ENCODE measurements at places on chromosomes 6 and 20.

DNA sequence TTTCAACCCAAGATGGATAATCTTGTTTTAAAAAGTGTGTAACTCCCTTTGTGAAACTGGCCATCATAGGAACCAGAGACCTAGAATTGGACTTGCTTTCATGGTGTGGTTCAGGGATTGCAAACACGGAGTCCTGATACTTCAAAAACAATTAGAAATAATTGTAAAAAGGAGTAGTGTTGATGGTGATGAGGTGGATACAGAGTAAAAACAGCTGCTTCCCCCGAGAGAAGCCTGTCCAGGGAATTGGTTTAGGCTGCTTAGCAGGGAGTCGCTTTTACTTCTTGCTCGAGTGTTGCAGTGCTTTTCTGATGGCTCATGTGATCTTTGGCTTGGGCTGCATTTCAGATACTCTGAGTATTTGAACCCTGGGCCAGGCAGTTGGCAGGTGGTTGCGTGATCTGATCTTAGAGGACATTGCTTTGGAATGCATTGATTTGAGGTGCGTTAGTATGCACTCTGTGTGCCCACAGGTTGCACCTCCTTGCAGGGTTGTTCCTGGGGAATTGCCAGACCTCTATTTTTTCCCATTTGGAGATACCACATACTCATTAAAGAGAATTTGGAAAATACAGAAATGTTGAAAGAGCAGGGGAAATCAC is 19.5 kb downstream of the KIF3B start:
- no peak for DNase-seq

GRCh38 chr20:57774951-57775350 is 65.1 kb upstream of the PMEPA1 start:
- DNase-seq: no peak

- DNase-seq: no peak
Measured at GRCh38 chr6:3795836-3796718, 44.6 kb upstream of the PXDC1 start.

GRCh38 chr6:11766589-11767450 is 11.8 kb downstream of the ADTRP start:
- DNase-seq: no peak

DNA sequence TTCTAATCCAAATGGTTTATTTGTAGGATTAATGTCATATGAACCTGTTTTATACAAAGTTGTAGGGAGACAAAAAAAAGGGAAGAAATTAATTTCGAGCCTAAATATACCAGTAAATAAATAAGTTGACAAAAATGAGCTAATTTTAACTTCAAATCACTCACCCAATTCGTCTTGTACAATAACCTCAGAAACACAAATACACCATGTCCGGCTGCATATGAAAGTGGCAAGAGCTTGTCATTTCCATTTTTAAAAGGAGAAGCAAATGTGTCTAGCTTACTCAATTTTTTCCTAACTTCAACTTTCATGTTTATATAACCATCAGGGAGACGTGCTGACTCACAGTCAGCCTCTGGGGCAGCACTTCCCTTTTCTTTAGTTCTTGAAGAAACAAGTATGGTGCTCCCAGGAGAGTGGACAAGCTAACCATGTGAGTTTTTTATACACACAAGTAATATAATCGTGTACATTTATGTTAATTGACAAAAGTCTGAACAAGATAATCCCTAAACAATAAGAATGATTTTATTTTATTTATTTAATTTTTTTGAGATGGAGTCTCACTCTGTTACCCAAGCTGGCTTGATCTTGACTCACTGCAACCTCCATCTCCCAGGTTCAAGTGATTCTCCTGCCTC is 55.5 kb upstream of the SGK1 start:
- DNase-seq: no peak

DNA sequence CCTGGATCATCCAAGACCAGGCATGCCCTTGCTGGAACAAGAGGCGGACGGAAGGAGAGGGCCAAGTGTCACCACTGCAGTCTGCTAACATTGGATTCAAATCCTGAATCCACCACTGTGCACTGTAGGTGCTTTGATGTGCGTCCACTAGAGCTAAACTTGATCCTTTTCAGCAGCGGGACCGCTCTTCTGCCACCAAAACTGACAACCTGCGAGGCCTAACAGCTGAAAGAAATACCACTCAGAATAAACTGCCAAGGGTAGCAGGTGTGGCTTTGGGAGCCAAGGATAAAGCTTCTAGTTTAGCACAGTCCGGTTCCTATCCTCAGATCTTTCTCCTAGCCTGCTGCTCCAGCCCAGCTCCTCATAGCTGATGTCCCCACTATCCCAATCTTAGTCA is 108.0 kb downstream of the ATXN1 start:
- no peak for DNase-seq

DNA sequence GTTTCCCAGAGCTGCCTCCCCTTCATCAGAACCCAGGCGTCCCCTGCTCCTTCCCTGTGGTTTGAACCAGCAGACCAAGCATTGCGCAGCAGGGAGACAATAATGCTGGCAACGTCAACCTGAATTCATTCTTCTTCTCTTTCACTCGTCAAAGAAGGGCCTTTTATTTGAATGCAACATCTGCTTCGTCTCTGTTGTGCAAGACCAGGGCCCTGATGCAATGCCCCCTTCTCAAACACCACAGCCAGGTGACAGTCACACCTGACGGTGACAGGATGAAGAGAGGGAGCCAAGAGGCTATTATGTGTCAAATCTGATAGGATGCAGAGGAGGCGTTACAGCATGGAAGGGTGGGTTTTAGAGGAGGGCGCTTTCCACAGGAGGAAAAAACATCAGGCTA is 8.0 kb downstream of the INSM1 start:
- DNase-seq: no peak

- DNase-seq: no peak
Measured at GRCh38 chr6:39298061-39298460, 16.2 kb downstream of the KCNK17 start.

- no peak for DNase-seq
Measured at GRCh38 chr6:112434896-112435435, 87.8 kb downstream of the RFPL4B start.

- no peak for DNase-seq
Measured at GRCh38 chr6:54037277-54037779, 73.9 kb upstream of the MLIP start.

GRCh38 chr20:48776306-48776705 is 51.5 kb downstream of the PREX1 start:
- DNase-seq: no peak

- DNase-seq: no peak
Measured at GRCh38 chr6:33431880-33432541, 12.1 kb downstream of the SYNGAP1 start.

DNA sequence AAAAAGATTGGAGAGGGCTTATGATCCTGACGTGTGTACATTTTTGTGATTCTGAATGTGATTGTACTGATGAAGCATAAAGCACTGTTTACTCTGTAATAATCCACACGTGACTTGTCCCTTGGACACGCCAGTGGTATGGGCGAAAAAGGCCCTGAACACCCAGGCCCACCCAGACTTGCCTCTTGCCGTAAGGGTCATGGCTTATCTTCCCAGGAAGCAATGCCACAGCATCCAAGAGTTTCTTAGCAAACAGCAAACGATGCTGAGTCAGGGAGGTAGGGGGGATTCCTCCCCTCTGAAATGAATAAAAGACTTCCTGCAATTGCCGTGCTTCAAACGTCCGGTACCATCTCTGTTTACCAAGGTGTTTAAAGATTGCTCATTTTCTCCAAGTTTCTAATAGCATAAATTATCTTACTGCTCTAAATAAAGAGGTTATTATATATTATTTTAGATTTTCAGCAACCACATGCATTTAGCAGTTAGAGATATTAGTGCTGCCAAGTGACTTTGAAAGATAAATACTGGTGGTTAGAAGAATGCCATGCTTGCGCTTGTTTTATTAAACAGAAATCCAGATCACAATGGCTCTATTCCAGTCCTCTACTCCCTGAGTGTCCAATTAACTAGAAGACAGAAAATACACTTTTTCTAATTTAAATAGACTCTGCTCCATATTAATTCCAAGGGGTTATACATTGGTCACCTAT is 212.8 kb upstream of the CST7 start:
- no peak for DNase-seq

DNA sequence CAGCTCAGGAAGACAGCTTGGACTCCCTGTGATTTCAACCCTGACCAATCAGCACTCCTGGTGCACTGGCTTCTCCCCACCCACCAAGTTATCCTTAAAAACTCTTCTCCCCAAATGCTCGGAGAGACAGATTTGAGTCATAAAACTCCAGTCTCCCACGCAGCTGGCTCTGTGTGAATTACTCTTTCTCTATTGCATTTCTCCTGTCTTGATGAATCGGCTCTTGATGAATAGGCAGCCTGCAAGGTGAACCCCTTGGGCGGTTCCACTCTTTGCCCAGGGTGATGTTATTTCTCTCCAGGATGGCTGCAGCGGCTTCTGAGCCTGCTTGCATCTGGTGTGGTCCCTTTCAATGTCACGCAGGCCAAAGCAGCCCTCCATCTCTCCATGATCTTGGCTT is 12.4 kb downstream of the SLC52A3 start:
- no peak for DNase-seq

GRCh38 chr6:151130329-151130728 is 109.4 kb upstream of the AKAP12 start:
- DNase-seq: no peak

- DNase-seq: no peak
Measured at GRCh38 chr6:20370393-20370792, 31.3 kb upstream of the E2F3 start.

Data from activated T-helper 1 cell treated with anti-CD3 and anti-CD28 coated beads, Interleukin-2, amount 50 U/mL, for 16 hours (primary cell).